Activated T-cell treated with anti-CD3 and anti-CD28 coated beads for 48 hours (primary cell): ENCODE measurements at places on chromosomes 4 and X.

DNA sequence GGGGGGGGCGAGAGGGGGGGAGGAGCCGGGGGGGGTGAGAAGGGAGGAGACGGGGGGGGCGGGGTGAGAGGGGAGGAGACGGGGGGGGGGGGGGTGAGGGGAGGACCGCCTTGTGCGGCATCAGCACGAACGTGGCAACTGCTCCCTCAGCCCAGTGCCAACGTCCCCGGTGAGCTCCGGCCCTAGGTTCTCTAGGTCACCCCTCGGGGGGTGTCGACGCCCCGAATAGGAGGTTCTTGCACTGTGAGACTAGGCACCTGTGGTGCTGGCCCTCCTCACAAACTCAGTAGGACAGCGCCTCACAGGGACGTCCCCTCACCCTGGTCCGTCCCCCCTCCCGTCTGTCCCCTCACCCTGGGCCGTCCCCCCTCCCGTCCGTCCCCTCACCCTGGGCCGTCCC, 21.5 kb upstream of the GTPBP6 start:
- no peak for DNase-seq

DNA sequence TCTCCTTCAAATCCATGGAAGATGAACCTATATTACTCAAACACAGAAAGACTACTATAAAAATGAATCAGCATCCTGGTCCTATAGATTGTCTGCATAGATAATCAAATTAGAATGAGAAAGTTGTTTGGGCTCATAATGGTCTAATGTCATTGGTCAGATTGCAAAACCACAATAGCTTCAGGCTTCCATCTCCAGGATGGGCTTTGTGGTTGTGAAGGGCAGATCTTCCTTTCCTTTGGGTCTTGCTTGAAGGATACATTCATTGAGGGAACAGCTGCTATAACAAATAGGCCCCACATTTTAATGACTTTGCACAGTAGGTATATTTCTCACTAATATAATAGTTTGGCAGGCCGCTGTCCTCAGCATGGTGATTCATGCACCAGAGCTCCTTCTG, 94.3 kb downstream of the REPS2 start:
- DNase-seq, result no peak

DNA sequence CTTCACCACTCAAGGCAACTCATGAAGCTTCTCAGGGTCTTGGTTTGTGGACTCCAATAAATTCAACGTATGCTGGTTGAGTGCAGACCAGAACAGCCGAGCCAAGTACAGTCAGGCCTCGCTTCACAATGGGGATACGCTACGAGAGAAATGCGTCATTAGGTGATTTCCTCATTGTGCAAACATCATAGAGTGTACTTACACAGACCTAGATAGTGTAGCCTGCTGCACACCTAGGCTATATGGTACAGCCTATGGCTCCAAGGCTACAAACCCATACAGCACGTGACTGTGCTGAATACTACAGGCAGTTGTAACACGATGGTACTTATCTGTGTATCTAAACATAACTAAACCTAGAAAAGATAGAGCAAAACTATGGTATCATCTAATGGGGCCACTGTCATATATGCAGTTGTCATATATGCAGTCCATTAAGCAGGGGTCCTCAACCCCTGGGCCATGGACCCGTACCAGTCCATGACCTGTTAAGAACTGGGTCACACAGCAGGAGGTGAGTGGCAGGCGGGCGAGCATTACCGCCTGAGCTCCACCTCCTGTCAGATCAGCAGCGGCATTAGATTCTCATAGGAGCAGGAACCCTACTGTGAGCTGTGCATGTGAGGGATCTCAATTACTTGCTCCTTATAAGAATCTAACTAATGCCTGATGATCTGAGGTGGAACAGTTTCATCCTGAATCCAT, 31.5 kb downstream of the RTL5 start:
- no peak for DNase-seq

DNA sequence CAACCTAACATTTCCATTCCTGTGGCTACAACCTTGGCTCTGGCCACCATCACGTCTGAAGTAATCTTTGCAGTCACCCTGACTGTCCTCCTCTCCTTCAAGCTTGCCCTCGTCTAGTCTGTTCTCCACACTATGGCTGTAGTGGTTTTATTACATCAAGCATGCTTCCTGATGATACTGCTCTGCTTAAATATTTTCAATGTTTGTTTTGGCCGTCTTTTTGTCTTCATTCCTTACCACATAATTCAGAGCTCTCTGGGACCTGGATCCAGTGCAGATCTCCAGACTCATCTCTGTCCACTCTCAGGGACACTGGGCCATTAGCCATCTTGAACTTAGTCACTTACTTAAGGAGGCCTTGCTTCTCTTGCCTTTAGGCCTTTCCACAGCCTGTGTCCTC, 27.7 kb upstream of the FREM3 start:
- DNase-seq, result no peak

- DNase-seq, result no peak
These were observed 191.5 kb downstream of the SLIT2 start for GRCh38 chr4:20443015-20443805.

- DNase-seq, result no peak
These were observed 27.6 kb downstream of the CLNK start for GRCh38 chr4:10656988-10657387.

GRCh38 chrX:63855896-63856295, 70.9 kb upstream of the ARHGEF9 start:
- no peak for DNase-seq
